ENCODE measurements at places on chromosomes 16 and 17. TPM values are rescaled to one million over a fixed set of nuclear protein-coding genes. Genes with fewer than 3 reads are reported as not detected.
A peak's percentile ranks its signal among the peaks of the same experiment; 100 is the strongest.

ADAP2 gene
- 1.9 TPM for total RNA-seq

MEIOC gene
- 1.4 TPM for total RNA-seq

MPP2 gene
- 18.3 TPM for total RNA-seq

ADCY7 gene
- total RNA-seq, result 30.1 TPM

CLEC10A gene
- total RNA-seq, result not detected

SCNN1G gene
- 0.19 TPM for total RNA-seq

MT4 gene
- total RNA-seq, result not detected

SLC2A4 gene
- total RNA-seq, result 2.2 TPM

B9D1 gene
- 42.1 TPM for total RNA-seq

UNK gene
- total RNA-seq, result 38.0 TPM

STUB1 gene
- 105 TPM for total RNA-seq

ARL6IP1 gene
- total RNA-seq, result 316 TPM

- DNase-seq, result no peak
- H3K27me3 ChIP-seq, result no peaks in the 10 kb centered on the region
- H3K36me3 ChIP-seq, result no peaks in the 10 kb centered on the region
- H3K4me3 ChIP-seq, result no peak overlapping the region
- H3K4me1 ChIP-seq, result no peaks in the 10 kb centered on the region
These were observed 134.1 kb downstream of the RGS9 start for GRCh38 chr17:65271296-65271695.

DNA sequence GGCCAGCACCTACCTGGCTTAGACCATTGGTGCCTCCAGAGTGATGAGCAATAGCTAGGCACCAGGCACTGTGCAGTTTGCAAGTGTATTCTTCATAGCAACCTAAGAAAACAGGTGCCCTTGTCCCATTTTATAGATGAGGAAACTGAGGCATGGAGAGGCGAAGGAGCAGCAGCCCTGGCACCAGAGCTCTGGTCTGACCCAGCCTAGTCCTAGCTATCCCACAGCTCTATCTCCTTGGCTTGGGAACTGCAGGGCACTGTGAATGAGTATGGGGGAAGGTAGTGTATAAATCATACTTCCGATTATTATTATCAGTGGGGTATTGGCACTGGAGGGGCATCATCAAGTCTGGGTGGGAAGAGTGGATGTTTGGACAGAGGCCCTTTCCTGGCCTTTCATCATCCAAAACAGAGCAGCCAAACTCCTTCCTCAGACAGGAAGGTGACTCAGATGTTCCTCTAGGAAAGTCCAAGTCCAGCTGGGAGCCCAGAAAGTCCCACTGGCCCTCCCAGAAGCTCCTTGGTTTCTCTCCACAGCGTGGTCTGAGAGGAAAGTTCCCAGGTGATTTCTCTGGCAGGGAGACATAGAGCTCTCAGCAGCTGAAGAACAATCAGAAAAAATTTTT is 32.0 kb upstream of the PLLP start:
- DNase-seq, result no peak
- no peaks in the 10 kb centered on the region for H3K27me3 ChIP-seq

- H3K27ac ChIP-seq, result no peak overlapping the region
- H3K27me3 ChIP-seq, result no peaks in the 10 kb centered on the region
- no peaks in the 10 kb centered on the region for H3K4me1 ChIP-seq
These were observed 2.0 kb downstream of the P2RX1 start for GRCh38 chr17:3914312-3914670.

- no peaks in the 10 kb centered on the region for H3K27me3 ChIP-seq
- H3K4me1 ChIP-seq, result no peaks in the 10 kb centered on the region
- H3K36me3 ChIP-seq, result no peaks in the 10 kb centered on the region
- peak; percentile 37 for DNase-seq
These were observed 44.5 kb downstream of the MEAK7 start for GRCh38 chr16:84459941-84460405.

DNA sequence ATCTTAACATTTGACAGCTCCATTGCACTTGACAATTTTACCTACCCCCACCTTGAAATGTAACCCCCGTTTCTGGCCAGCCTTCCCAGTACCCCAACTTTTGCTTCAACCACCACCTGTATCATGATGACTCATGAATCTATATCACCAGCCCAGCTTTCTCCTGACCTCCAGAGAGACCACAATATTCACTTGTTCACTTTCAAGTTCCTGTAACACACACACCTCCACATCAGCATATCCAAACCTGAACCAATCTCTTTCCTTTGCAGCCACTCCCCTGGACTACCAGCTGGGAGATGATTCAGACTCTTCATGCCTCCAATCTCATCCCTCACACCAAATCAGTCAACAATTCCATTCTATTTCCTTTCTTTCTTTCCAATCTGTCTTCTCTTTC is 8.0 kb downstream of the SMG6 start:
- no peak overlapping the region for H3K4me3 ChIP-seq
- no peak for DNase-seq
- H3K27ac ChIP-seq, result no peak overlapping the region
- H3K36me3 ChIP-seq, result peaks cover 91% of the 10 kb centered on the region
- H3K4me1 ChIP-seq, result peaks cover 9% of the 10 kb centered on the region

- H3K36me3 ChIP-seq, result no peaks in the 10 kb centered on the region
- no peaks in the 10 kb centered on the region for H3K4me1 ChIP-seq
- no peaks in the 10 kb centered on the region for H3K27me3 ChIP-seq
- H3K27ac ChIP-seq, result no peak overlapping the region
- H3K4me3 ChIP-seq, result no peak overlapping the region
These were observed 29.9 kb upstream of the OR1G1 start for GRCh38 chr17:3157218-3157617.

DNA sequence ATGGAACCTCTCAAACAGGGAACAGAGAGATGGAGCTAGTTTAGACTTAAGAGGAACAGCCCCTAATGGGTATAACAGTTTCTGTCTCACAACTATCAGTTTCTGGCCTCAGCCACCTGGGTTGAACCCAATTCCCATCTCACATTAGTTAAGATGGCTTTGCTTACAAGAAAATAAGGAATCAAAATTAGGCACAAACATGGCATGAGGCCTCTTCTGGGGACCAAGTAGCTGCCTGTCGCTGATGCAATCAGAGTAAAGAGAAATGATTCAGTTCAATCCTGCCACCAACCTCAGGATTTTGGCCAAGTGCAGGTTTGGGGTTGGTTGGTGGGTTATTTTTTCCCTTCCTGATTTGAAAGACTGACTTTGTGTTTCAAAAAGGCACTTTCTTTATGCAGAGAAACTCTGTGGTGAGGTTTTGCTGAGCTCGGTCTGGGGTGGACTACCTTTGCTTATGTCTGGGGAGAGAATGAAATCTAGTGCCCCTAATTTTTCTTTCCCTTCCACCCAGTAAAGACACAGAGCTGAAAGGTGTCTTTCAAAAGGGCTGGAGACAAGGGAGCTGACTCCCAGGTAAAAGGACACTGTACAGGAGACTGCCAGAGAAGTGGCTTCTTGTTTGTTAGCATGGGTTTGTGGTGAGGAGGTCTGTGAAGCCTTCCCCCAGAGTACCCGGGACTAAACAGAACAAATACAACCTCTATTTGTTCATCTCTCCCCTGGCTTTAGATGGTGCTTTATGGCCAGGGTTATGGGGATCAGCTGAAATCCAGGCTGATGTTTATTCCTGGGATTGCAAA is 44.8 kb upstream of the NFAT5 start:
- no peak overlapping the region for H3K27ac ChIP-seq
- no peaks in the 10 kb centered on the region for H3K36me3 ChIP-seq
- DNase-seq, result no peak
- no peak overlapping the region for H3K4me3 ChIP-seq

- no peak for DNase-seq
- no peak overlapping the region for H3K27ac ChIP-seq
- H3K4me1 ChIP-seq, result no peaks in the 10 kb centered on the region
- no peak overlapping the region for H3K4me3 ChIP-seq
- peaks cover 19% of the 10 kb centered on the region for H3K27me3 ChIP-seq
- H3K36me3 ChIP-seq, result no peaks in the 10 kb centered on the region
These were observed 111.9 kb downstream of the GSG1L start for GRCh38 chr16:27951489-27952120.

- H3K27ac ChIP-seq, result no peak overlapping the region
- peaks cover 53% of the 10 kb centered on the region for H3K36me3 ChIP-seq
- no peak for DNase-seq
- no peaks in the 10 kb centered on the region for H3K27me3 ChIP-seq
These were observed 42.9 kb downstream of the SYT17 start for GRCh38 chr16:19210968-19211367.

- peaks cover 10% of the 10 kb centered on the region for H3K4me1 ChIP-seq
- H3K36me3 ChIP-seq, result no peaks in the 10 kb centered on the region
- peaks cover 7% of the 10 kb centered on the region for H3K27me3 ChIP-seq
- H3K4me3 ChIP-seq, result no peak overlapping the region
These were observed 48.3 kb downstream of the CCT6B start for GRCh38 chr17:34913001-34913400.

DNA sequence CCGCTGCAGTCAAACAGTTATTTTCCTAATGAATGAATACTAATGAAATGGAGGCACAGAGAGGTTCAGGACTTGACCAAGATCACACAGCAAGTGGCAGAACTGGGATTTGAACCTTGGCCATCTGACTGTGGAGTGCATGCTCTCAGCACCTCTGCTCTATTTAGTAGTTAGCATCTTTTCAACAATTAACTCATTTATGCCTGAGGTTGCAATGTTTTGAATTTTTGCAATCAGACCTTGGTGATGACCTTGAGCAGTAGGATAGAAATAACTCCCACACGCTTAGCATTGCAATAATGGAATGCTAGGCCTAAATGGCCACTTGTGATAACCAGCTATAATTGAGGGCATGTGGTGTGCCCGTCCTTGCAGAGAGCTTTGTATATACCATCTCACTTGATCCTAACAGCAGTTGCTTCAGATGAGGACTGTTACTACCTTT is 31.0 kb downstream of the NAGPA start:
- H3K4me3 ChIP-seq, result no peak overlapping the region
- no peak for DNase-seq
- no peak overlapping the region for H3K27ac ChIP-seq
- no peaks in the 10 kb centered on the region for H3K4me1 ChIP-seq
- H3K27me3 ChIP-seq, result peaks cover 44% of the 10 kb centered on the region
- H3K36me3 ChIP-seq, result no peaks in the 10 kb centered on the region

GRCh38 chr17:49725452-49726130 is 17.8 kb upstream of the SLC35B1 start:
- H3K4me3 ChIP-seq, result no peak overlapping the region
- DNase-seq, result no peak
- peaks cover 7% of the 10 kb centered on the region for H3K36me3 ChIP-seq

- no peak overlapping the region for H3K27ac ChIP-seq
- H3K4me3 ChIP-seq, result no peak overlapping the region
- no peaks in the 10 kb centered on the region for H3K36me3 ChIP-seq
- H3K27me3 ChIP-seq, result no peaks in the 10 kb centered on the region
These were observed 42.3 kb upstream of the HNF1B start for GRCh38 chr17:37787055-37787757.

GRCh38 chr16:73371584-73372319 is 323.8 kb upstream of the ZFHX3 start:
- H3K36me3 ChIP-seq, result no peaks in the 10 kb centered on the region
- no peak overlapping the region for H3K27ac ChIP-seq

DNA sequence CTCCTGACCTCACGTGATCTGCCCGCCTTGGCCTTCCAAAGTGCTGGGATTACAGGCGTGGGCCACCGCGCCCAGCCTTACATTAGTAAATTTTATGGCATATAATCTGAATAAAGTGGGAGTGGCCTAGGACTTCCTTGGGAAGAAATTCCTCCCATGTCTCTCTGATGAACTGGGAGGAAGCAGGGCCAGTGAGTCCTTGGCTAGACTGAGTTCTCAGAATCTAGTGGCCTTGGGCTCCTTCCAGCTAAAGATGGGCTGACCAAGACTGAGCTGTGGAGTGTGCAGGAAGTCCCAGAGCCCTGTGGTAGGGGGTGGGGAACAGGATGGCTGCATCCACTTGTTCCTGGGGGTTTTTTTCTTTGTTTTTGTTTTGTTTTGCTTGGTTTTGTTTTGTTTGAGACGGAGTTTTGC is 10.0 kb upstream of the NAGLU start:
- H3K36me3 ChIP-seq, result peaks cover 7% of the 10 kb centered on the region
- DNase-seq, result no peak
- H3K27ac ChIP-seq, result no peak overlapping the region
- H3K27me3 ChIP-seq, result no peaks in the 10 kb centered on the region
- peaks cover 3% of the 10 kb centered on the region for H3K4me1 ChIP-seq

- H3K4me3 ChIP-seq, result no peak overlapping the region
- no peaks in the 10 kb centered on the region for H3K27me3 ChIP-seq
- H3K36me3 ChIP-seq, result no peaks in the 10 kb centered on the region
- no peak for DNase-seq
- no peaks in the 10 kb centered on the region for H3K4me1 ChIP-seq
These were observed 183.5 kb upstream of the CPHXL start for GRCh38 chr16:75909746-75910145.

- no peaks in the 10 kb centered on the region for H3K36me3 ChIP-seq
- no peak for DNase-seq
- H3K27me3 ChIP-seq, result no peaks in the 10 kb centered on the region
- H3K27ac ChIP-seq, result no peak overlapping the region
These were observed 5.1 kb upstream of the ITPRIPL2 start for GRCh38 chr16:19108409-19109287.

DNA sequence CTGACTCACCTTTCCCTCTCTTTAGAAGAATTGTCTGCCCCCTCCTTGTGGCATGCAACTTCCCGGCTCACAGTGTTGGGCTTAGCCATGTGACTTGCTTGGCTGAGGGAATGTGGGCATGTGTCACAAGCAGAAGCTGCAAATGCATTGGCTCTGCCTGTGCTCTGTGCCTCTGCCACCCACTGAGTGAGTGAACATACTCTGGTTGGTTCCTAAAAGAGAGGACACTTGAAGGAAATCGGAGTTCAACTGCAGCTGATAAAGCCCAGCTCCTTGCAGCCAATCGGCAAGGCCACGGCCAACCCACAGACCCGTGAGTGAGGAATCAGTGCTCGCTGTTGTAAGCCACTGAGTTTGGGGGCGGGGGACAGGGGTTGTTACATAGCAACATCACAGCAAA is 10.9 kb upstream of the GINS2 start:
- no peak for DNase-seq
- H3K27me3 ChIP-seq, result peaks cover 4% of the 10 kb centered on the region
- no peak overlapping the region for H3K27ac ChIP-seq
- no peaks in the 10 kb centered on the region for H3K4me1 ChIP-seq

- no peak overlapping the region for H3K4me3 ChIP-seq
- peaks cover 3% of the 10 kb centered on the region for H3K36me3 ChIP-seq
- H3K4me1 ChIP-seq, result no peaks in the 10 kb centered on the region
These were observed 68.3 kb upstream of the BCAR1 start for GRCh38 chr16:75319513-75320411.

DNA sequence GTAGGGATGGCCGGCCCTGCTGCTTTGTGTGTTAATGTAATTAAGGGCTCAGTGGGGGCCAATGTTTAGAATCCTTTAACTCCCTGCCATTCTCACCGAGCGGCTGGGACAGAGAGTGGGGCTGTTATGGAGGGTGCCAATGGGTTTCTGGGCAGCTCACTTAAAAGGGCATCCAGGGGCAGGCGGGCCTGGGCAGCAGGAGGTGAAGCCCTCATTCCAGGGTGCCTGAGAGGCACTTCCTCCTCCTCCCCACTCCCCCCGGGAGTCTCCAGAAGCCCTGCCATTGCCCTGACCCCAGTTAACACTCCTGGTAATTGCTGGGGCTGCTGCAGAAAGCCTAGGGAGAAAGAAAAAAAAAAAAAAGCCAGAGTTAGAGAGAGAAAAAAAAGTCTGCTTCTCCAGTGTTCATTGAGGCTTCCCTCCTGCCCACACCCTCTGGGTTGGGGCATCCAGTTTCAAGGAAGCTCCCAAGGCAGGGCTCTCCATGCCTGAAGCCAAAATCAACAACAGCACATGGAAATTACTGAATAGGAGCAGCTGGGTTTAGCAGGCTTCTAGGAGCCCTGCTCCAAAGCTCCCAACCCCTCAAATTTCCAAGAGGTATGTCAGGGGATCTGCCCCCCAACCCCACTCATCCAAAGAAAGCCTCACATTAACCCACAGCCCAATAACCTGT is 28.0 kb downstream of the CUEDC1 start:
- H3K27me3 ChIP-seq, result no peaks in the 10 kb centered on the region
- peak overlapping the region; percentile 84 for H3K27ac ChIP-seq
- peaks cover 15% of the 10 kb centered on the region for H3K4me1 ChIP-seq
